ENCODE measurements at places on chromosomes 5 and 9.

DNA sequence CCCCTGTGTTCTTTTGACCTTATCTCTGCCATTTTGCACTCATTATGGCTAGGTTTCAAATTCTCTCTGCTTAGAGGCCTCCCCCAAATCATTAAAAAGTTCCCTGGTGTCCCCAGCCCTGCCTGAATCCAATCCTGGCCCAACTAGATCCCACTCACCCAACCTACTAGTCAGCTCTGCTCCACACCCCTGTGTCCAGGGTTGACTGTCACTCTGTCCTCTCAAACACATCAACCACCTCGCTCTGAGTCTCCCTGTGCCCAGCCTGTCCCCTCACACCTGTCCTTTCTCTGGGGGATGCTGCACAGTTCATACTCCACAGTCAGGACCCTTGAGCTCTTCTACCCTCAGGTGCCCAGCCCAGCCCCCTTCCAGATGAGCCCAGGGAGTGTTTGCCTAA, 154.2 kb upstream of the SV2C start:
- DNase-seq, result no peak

GRCh38 chr5:96275051-96275450, 158.0 kb downstream of the PCSK1 start:
- DNase-seq, result no peak

- no peak for DNase-seq
These were observed 7.3 kb upstream of the IL4 start for GRCh38 chr5:132666310-132667123.

DNA sequence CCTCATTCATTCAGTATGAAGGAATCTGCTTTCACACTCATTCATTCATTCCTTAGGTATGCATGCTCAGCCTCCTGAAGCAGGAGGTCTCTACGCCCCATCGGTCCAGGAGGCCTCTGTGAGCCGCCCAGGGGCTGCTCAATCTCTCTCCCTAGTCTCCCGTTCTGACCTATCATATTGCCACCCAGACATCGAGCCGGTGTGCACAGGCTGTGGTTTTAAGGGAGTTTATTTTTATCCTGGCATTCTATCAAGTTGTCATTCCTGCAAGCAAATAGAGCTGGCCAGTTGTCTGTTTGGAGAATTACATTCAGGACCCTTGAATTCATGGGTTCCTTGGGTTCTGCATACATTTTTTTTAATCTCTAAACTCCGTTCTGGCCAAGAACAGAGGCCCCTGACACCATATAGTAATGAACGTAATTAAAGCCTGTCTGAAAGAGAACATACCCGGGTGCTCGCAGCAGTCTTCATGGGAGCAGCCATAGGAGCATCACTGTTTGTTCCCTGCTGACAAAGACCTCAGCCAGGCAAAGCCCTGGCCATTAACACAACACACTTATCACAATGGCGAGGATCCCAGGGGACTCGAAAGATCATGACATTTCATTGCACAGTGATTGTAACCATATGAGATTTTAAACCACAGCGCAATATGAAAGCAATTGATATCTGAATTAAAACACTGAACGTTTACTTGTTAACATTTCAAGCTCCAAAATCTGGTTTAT, 80.9 kb downstream of the ADAMTS16 start:
- no peak for DNase-seq

GRCh38 chr5:36305571-36306326, 4.0 kb upstream of the RANBP3L start:
- no peak for DNase-seq

- DNase-seq, result no peak
These were observed 28.1 kb downstream of the IL33 start for GRCh38 chr9:6243746-6244145.

- no peak for DNase-seq
These were observed 33.8 kb upstream of the DTWD2 start for GRCh38 chr5:119022017-119022745.

DNA sequence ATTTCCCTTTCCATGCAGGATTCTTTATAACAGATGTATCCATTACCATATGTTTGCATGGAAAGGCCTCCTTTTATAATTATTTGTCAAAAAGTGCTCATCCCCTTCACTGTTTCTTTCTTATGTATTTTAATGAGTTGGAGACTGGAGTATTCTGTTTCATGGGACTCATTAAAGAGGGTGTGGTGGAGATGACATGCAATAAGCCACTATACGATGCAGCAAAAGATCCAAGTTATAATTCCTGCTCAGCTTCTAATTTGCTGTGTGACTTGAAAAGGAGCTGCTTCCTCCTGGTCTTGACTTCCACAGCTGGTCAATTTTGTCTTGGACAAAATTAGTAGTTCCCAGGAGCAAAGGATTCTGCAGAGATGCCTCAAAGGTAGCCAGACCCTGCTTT, 13.9 kb downstream of the SGCD start:
- no peak for DNase-seq

DNA sequence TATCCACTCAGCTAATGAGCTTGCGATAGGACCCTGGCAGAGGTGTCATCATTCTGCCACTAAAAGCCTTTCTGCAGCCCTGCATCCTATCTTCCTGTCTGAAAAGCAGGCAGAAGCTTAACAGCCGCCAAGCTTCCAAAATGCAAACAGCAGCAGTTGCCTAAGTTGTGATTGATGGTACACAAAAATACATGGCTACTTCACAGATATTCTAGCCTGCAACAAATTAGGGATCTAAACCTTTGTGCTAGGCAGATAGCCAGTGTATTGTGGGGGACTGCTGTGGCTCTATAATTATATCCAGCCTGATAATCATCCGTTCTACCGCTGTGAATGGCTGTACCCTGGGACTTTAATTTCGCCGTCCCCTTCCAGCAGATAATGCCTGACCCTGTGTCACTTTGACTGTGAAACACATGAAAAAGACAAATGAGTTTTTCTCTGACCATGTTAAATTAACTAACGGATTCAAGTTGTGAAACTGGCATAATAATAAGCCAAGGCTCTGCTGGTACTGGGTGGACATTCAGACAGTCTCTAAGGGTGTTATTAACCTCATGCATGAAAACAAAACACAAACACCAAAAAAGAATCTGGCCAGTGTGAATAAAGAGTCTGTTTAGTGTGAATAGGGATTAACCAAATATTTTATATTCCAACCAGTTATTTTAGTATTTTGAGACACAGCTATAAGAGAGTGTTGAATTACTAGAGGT, 45.9 kb downstream of the SEMA6A start:
- DNase-seq, result no peak

DNA sequence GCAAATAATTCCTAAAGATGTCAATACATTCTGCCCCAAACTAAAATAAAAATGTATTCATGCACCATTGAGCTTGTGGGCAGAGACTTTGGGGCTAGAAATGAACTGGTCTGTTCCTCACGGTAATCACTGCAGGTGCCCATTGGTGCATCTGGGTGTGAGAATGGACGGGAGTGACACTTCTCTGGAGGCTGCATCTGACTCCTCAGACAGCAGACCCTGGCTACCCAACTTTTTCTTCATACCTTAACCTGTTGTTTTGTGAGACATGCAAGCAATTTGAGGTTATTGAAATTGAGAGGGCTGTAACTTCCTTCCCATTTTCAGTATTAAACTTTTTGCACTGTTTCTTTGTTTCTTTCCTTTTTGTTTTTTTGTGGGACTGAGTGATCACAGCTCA, 333.4 kb downstream of the ICE1 start:
- no peak for DNase-seq

DNA sequence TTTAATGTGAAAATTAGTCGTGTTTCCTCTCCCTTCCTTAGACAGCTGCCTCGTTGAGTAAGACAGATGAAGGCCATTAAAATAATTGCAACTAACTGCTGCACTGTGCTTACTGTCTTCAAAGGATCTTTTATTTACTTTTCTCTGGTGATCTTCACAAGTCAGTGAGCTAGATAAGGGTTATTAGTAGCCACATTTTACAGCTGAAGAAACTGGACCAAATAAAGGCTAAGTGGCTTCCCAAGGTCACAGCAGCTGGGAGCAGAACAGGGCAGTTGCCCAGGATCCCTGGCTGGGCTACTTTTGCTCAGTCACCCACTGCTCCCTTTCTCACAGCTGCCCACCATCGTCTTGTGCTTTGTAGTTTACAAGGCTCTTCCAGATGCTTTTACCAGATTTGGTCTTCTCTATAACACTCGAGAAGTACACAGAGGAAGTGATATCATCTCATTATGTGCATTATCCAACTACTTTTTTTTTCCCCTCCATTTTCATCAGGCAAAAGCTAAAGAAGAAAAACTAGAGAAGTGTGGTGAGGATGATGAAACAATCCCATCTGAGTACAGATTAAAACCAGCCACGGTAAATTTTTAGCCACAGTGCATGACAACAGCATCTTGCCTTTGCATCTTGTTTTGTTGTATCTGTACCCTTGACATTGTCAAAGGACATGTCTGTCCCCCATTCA, 61.8 kb downstream of the ERAP1 start:
- no peak for DNase-seq

- no peak for DNase-seq
These were observed 5.0 kb downstream of the SPRY4 start for GRCh38 chr5:142319560-142320429.

DNA sequence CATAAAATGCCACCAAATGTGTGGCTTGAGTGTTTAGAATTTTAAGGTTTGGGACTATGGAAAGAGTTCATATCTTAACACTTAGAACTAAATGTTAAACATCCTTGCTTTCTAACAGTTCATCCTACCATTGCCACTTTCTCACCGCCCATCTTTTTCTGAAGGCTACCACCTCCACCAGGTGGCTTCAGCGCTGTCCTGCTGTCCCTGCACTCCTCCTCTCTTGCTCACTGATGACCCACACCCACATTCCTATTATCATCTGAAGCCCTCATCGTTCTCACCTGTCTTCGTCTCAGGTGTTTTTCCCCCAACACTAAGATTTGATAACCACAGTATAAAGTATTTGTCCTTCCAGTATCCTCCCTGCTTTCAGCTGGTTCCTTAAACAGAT, 7.4 kb downstream of the MEGF10 start:
- no peak for DNase-seq

- DNase-seq, result no peak
These were observed 106.2 kb downstream of the SYK start for GRCh38 chr9:90907790-90908189.

DNA sequence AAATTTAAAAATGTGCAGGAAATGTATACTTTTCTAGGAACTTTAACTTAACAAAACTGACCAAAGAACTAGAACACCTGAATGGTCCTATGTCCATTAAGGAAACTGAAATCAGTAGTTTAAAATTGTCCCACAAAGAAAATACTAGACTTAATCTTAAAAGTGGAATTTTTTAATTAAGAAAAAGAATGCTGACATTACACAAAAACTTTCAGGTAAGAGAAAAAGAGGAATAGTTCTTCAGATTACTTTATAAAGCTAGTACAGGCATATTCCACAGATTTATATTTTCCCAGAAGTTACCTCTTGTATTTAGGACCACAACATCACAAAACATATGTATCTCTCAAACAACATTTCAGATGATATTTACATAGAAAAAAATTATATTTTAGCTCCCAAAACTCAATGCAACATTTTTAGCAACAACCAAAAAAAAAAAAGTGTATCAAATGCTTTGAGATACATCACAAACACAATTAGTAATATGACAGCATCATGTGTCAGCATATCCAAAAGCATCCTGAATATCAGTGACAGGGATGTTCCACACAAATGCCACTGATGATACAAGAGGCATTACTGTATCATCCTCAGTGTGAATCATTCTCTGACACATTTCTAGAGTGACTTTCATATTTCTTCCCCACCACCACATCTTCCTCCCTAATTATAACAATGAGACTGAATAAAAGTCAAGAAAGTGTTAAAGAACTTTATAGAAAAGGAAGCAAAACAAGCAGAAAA, 264.0 kb downstream of the EPB41L4A start:
- no peak for DNase-seq

GRCh38 chr5:95841914-95842812, 19.6 kb upstream of the GLRX start:
- no peak for DNase-seq

DNA sequence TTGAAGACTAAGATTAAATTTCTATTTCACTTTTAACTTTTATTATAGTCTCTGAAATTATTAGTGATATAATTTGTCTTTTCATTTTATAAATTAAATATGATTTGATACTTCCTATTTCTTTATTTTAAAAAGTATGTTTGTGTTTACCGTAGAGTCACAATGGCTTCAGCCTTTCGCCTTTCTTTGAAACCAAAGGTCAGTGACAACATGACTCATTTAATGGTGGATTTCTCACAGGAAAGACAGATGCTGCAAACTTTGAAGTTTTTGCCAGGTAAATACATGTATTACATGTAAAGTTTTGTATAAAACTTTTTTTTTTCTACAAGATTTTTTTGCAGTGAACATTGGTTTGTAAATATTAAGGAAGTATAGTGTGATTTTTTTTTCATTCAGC, 36.4 kb downstream of the FSD1L start:
- no peak for DNase-seq

DNA sequence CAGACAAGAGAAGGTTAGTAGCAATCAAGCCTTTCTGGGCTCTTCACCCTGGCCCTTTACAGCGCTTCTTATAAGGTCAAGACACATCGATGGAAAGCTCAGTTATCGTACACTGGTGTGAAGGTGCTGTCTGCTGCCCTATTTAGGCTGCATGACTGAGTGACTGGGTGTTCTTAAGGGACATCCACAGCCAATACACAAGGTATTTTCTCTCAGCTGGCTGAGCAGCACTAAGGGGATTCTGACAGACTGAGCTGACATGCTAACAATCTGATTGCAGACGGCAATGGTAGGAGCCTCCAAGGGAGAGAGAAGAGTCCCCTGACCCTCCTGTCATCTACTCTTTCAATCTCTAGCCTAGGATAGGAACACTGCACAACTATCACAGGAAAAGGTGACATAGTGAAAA, 577.9 kb downstream of the ISL1 start:
- DNase-seq, result no peak

DNA sequence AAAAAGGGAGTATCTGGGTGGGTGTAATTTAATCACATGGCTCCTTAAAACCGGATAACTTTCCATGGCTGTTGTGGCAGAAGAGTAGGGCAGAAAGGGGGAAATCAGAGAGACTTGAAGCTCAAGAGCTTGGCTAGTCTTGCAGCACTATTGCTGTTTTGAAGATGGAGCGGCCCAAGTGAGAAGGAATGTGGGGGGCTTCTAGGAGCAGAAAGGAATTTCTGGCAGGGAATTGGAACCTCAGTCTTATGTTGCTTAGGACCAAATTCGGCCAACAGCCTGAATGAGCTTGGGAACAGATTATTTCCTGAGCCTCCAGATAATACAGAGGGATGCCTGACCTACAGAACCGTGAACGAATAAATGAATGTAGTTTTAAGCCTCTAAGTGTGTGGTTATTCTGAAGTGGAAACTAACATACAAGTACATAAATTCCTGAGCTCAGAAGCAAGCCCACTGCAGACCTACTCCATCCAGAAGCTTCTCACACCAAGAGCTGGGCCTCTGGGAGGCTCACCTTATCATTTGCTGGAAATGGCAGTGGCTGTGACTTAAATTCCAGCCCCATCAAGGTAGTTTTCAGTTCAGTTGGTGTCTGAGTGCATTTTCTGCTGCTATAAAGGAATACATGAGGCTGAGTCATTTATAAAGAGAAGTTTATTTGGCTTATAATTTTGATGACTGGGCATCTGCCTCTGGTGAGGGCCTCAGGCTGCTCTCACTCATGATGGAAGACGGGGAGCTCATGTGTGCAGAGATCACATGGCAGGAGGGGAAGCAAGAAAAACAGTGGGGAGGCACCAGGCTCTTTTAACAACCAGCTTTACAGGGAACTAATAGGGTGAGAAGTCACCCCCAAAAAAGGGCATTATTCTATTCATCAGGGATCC, 15.3 kb upstream of the TMEM174 start:
- no peak for DNase-seq

GRCh38 chr9:115192835-115193525, 75.0 kb upstream of the TNC start:
- no peak for DNase-seq

- DNase-seq, result no peak
These were observed 254.7 kb upstream of the TRPC7 start for GRCh38 chr5:136620016-136620419.
